ENCODE measurements at places on chromosomes 12 and 14.

DNA sequence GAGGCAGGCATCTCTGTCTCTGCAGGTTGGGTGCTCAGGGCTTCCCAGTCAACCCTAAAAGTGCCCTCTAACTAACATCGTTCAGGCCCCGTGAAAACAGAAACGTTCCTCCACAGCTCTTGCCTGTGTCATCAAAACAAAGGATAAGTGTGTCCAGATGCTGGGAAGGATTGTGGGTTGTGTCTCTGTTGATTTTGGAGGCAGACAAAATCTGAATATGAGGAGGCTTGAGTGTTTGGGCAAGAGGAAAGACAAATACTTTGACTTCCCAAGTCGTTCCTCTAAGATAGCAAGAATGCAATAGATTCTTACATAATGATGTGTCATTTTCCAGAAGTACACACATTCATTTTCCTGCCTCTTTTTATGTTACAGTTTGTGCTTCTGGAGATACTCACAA lies 52.9 kb downstream of the SERPINA3 start:
- DNase-seq: no peak

GRCh38 chr12:69338120-69338859 lies 9.9 kb upstream of the LYZ start:
- no peak for DNase-seq

DNA sequence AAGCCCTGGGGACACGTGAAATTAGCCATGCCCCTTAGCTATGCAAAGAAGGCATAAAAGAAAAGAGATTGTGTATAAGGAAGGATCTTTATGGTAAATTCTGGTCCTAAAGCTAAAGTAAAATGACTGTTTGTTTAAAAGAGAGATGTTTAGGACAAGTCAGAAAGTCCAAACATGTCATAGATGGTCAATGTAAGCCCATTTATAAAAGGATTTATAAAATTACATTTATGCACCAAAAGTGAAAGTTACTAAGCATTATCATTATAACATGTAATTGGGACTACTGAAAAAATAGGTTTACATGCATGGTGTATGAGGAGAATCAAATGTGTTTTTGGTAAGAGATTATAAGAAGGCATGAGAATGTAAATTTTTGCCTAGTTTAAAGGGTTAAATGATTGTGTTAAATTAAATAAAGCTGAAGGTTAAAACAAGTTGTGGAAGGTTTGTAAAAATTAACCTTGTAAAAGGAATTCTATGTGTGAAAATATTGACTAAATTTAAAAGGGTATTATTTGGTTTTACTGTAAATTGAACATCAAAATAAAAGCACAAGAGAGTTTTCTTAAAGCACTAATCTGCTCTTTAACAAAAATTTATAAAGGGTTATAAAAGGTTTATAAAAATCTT lies 50.4 kb upstream of the TSPAN8 start:
- DNase-seq: no peak

GRCh38 chr14:88204221-88204620 lies 118.8 kb downstream of the KCNK10 start:
- no peak for DNase-seq

GRCh38 chr12:95443459-95443858 lies 30.5 kb upstream of the METAP2 start:
- DNase-seq: no peak

DNA sequence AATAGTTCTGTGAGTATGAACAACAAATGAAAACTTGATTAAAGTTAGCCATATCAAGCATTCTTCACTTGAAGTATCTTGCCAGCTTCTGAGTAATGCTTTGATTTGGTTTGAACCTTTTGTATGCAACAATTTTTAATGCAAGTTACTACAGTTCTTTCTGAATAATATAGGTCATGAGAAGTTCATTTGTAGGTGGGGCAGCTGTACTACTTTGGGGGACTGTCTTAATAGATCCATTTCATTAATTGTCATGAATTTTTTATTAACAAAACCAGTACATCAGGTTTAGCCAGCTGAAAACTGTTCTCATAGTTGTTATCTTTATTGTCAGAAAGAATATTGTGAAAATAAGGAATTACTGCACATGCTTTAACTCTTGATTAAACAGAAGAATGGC lies 142.7 kb downstream of the FOXA1 start:
- DNase-seq: no peak

GRCh38 chr12:80045594-80045993 lies 53.7 kb upstream of the OTOGL start:
- DNase-seq: no peak

DNA sequence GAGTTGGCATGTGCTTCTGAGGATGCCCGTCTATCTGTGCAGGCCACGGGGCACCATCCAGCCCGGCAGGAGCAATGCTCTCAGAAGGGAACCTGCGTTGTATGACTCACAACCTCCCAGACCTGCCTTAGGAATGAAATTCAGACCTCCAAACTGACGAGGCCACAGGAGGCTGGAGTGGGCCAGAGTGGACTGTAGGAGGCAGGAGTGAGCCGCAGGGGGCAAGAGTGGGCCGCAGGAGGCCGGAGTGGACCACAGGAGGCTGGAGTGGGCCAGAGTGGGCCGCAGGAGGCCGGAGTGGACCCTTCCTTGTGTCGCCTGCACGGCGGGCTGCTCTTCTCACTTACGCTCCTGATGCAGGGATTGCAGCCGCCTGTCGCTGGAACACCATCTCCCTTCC lies 11.1 kb upstream of the FBRSL1 start:
- DNase-seq: no peak

GRCh38 chr14:60805841-60806430 lies 71.4 kb downstream of the MNAT1 start:
- DNase-seq: no peak

DNA sequence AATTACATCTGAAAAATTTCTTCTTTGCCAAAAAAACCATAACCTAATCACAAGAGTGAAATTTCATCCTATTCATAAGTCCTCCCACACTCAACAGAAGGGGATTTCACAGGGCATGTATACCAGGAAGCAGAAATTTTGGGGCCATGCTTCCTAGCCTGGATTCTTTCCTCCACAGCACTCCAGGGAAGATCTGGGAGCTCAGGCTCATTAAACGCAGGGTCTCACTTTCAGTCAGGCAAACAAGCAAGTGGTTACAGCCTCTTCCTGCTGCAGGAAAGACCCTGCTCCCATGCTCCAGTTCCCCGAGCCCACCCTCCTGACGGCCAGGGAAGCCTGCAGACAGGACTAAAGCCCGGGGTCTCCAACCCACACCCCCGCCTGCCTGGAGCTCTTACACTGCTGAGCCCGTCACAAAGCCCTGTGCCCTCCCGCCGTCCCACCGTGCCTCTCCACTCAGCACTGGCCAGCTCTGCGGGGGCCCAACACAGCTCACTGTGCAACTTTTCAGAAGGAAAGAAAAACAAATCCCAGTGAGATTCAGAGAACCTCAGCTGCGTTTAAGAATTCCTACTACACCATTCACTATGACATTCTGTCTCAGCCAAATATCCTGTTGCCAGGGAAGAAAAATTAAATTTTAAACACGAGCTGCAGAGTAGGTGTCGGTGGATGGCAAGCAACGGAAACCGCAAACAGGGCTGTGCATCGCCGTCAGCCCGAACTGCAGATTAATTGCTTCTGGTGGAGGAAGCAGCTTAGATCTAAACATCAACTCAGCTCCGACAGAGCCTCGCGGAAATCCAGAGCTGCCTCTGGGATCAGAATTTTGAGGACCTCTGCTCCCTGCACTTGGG lies 106.7 kb upstream of the SFSWAP start:
- DNase-seq: no peak

DNA sequence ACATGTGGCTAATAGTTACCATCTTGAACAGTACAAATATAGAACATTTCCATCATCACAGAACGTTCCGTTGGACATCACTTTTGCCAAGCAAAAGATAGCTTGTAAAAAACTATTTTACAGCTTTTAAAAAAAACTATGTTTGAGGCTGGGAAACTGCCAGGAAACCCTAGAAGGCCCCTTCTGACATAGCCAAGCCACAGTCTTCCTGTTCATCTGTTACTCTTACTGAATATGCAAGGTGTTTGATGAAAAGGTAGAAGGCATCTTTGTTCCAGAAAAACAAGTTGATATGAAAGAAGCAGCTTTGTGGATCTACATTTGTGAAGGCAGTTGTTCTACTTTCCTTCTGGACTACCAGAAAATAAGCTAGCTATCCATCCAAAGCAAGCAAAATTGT lies 23.6 kb upstream of the WNK1 start:
- DNase-seq: no peak

DNA sequence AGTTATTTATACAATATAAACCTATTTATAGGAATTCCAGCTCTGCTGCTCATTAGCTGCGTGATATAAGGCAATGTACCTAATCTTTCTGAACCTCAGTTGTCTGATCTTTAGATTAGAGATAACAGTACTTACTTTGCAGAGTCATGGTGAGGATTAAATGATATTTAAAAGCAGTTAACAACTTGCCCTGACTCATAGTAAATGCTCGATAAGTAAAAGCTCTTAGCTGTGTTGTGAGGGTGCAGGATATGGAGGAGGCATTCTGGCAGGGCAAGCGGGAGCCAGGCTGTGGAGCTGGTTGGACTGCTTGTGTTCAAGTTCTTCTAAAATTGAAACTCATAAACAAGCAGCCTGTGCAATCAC lies 140.0 kb upstream of the PRICKLE1 start:
- DNase-seq: no peak

DNA sequence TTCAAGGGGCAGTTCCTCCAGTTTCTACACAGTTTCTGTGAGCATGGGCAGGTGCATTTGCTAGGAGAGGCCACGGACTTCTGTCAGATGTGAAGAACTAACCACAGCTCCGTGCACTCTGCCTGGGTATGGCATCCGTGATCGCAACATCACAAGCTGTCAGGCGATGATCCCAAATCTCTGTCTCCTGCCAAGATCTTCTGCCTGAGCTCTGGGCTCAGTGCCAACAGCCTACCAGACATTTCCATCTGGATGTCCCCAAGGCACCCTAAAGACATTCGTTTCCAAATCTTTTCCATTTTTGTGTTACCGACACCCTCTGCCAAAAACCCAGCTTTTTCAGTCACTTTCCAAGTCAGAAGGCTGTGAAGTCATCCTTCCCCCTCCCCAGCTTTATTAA lies 292.1 kb downstream of the GLT1D1 start:
- DNase-seq: no peak

- DNase-seq: no peak
Observed at GRCh38 chr14:29893989-29894388, 33.7 kb downstream of the PRKD1 start.

DNA sequence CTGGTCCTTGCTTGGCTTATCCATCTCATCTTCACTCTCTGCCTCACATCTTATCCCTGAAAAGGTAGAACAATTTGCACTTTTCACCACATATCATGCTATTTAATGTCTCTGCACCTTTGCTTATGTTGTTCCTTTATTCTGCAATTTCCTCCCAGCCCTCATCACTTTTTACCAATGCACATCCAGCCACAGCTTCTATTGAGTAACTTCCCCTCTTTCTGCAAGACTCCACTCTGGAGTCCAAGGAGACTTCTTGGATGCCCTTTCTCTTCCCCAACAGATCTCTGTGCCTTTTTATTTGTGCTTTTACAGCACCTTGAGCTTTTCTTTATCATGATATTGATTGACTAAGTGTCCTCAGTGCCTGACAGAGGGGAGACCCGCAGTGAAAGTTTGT lies 797.1 kb downstream of the VRK1 start:
- no peak for DNase-seq

- DNase-seq: no peak
Observed at GRCh38 chr12:92529944-92530343, 172.8 kb upstream of the PLEKHG7 start.

- DNase-seq: no peak
Observed at GRCh38 chr14:33707716-33708115, 243.2 kb downstream of the EGLN3 start.

- no peak for DNase-seq
Observed at GRCh38 chr12:84891106-84891838, 21.3 kb downstream of the SLC6A15 start.

DNA sequence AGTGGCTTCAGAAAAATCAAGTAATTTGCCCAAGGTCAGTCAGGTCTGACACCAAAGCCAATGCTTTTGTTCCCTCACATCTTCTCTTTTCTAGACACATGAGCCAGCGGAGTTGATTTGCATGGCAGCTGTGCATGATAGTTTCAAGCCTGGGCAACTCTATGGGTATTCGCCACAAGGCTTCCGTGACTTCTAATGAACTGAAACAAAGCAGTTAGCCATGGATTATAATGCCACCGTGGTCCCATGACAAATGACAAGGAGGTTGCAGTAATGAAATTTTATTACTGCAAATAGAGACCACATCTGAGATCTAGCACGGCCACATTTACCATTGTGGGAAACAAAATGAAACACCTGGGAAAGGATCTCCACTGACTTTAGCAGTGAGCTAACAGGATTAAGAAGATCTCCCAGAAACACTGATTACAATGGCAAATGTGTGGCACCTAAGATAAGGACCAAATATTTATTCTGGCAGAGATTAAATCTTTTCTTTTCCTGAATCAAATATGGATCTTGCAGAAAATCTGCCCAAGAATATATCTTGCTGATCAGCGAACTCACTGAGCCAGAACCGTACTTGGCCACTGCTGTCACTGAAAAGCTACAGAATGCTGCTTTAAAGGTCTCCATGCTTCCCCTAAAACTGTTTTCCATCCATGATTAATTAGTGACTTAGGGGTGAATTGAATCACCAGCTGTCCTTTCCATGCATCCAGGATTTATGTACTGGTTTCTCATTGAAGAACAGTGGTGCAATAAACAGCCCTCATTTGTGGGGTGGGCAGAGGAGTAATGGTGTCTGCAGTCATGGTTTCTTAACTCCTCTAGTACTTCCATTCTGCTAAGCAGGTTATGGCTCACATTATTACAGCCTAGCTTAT lies 551.0 kb downstream of the DIO2 start:
- peak; percentile 11 for DNase-seq

GRCh38 chr12:48774516-48774915 lies 14.4 kb downstream of the ADCY6 start:
- no peak for DNase-seq

- no peak for DNase-seq
Observed at GRCh38 chr12:6852651-6853354, 853 bp downstream of the USP5 start.

DNA sequence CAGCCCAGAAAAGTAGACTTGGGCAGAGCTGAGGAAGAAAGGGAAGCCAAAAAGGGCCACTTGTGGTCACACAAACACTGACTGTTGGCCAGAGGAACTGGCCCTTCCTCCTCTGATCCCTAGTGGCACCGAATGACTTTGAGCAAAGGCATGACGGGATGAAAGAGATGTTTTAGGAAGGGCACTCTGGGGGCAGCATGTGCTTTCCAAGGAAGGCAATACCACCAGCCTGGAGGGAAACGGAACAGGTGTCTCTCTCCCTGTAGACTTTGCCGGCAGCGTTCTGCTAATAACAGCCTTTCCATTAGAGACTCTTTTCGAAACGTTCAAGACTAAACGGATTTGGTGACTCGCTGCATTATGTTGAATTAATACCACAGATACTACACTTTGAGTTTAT lies 12.3 kb upstream of the FBXO21 start:
- DNase-seq: no peak

GRCh38 chr12:43352001-43352400 lies 200.0 kb downstream of the ADAMTS20 start:
- DNase-seq: no peak

DNA sequence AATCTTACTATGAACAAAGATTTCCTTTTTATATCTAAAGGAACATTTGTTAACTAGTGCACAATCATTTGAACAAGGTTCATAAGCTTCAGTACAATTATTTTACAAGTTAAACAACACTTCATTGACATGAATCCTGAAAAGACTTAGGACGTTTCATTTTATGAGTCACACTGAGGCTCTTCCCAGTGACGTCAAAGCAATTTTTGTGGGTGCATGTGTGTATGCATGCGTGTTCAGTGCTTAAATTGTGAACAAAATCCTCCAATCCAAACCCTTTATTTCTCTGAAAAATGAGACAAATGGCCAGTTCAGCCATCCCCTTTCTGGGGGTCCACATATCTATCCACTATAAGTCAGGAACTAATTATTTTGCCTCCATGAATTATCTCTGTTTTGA lies 2.9 kb downstream of the LMNTD1 start:
- no peak for DNase-seq

- DNase-seq: no peak
Observed at GRCh38 chr14:98229656-98230366, 1042.2 kb downstream of the BCL11B start.

Data from DMS153 (cell line).